ENCODE measurements at places on chromosomes 2 and 18.

DNA sequence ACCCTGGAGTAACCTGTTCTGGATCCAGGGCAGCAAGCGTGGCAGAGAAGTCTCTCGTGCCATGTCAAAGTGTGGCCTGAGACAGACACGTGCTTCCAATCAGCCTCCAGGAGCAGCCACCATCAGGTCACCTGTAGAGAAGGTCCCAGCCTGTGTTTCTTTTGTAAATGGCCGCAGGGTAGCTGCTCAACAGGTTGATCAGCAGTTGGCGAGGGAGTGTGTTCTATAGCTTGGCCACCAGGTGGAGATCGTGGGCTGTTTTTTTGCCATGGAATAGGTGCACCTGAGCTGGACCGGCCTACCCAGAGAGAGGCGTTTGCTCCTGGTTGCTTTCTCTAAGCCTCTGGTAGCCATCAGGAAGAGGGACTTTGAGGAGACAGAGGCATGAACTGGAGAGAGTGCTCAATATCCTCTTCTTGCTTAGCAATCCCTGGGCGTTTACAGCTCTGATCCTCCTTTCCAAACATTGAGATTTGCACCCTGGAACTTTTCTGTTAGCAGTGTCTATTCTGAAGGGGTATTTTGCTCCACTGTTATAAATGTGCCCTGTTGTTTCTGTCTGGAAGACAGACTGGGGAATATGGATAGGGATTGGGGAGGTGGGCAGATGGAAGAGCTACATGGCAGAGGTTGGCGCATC is 34.2 kb upstream of the EN1 start:
- no peak for DNase-seq

- no peak for DNase-seq
Measured at GRCh38 chr2:237806334-237806733, 7.8 kb downstream of the RBM44 start.

- DNase-seq, result no peak
Measured at GRCh38 chr2:186443851-186444250, 42.2 kb upstream of the ZC3H15 start.

GRCh38 chr2:98778741-98779483 is 48.0 kb upstream of the MGAT4A start:
- no peak for DNase-seq

GRCh38 chr2:220556658-220557057 is 929.2 kb downstream of the SLC4A3 start:
- no peak for DNase-seq

GRCh38 chr2:39325966-39326365 is 82.2 kb upstream of the CDKL4 start:
- DNase-seq, result no peak

DNA sequence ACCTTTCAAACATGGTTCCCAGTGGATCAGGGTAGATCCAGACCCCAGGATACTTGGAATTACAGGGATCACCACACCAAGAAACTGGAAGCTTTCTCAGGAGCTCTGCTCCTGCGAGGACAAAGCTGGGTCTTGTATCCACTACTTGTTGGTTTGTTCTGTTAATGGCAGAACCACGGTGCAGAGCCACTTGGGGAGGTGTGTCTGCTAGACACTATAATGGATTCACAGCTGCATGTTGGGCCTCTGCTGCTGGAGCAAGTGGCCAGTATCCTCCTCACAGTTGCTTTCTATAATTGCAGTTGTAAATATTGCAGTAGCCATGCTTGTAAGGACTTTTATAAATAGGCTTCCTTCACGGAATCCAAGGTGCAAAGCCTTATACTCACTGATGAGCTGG is 12.9 kb downstream of the FOSL2 start:
- DNase-seq, result no peak
